ENCODE measurements at places on chromosomes 7 and 10. TPM values are rescaled to one million over a fixed set of nuclear protein-coding genes. Genes with fewer than 3 reads are reported as not detected.

GPR26 gene
- total RNA-seq = not detected

TMEM176B gene
- total RNA-seq = 0.75 TPM

OR9A2 gene
- not detected for total RNA-seq

ARHGAP21 gene
- 72.2 TPM for total RNA-seq

IFIT3 gene
- 12.8 TPM for total RNA-seq

SSC4D gene
- total RNA-seq = 7.1 TPM

LZTS2 gene
- total RNA-seq = 72.9 TPM

CPA4 gene
- total RNA-seq = 4.7 TPM

FAM24B gene
- 5.3 TPM for total RNA-seq

OR2A5 gene
- total RNA-seq = not detected

HPSE2 gene
- total RNA-seq = not detected

PALD1 gene
- total RNA-seq = 2.6 TPM

ADRB1 gene
- not detected for total RNA-seq

ALOX5 gene
- total RNA-seq = 32.4 TPM

ARPC1A gene
- 169 TPM for total RNA-seq

ITPRID1 gene
- not detected for total RNA-seq

PDE6C gene
- not detected for total RNA-seq

MRLN gene
- not detected for total RNA-seq

BTBD16 gene
- not detected for total RNA-seq

ABLIM1 gene
- total RNA-seq = 31.1 TPM

TMEM270 gene
- not detected for total RNA-seq

UTF1 gene
- not detected for total RNA-seq

FBXL15 gene
- total RNA-seq = 15.1 TPM

STMP1 gene
- 11.1 TPM for total RNA-seq

GRID2IP gene
- 0.69 TPM for total RNA-seq

ADCY1 gene
- 0.10 TPM for total RNA-seq

OR13A1 gene
- total RNA-seq = not detected

CALHM3 gene
- not detected for total RNA-seq

ANLN gene
- 5.6 TPM for total RNA-seq

HMX2 gene
- not detected for total RNA-seq

ABHD11 gene
- total RNA-seq = 20.4 TPM

DPP6 gene
- 0.05 TPM for total RNA-seq

TMEM140 gene
- 29.3 TPM for total RNA-seq

TUBAL3 gene
- total RNA-seq = 1.7 TPM

OR2A12 gene
- not detected for total RNA-seq

GPRIN2 gene
- 29.2 TPM for total RNA-seq

GDF2 gene
- not detected for total RNA-seq

ZNF107 gene
- 8.1 TPM for total RNA-seq

ANKRD16 gene
- total RNA-seq = 8.2 TPM

CABCOCO1 gene
- total RNA-seq = 2.5 TPM

CFTR gene
- 10.9 TPM for total RNA-seq
